Right atrium auricular region (tissue), 2 donors: ENCODE measurements at places on chromosomes 2 and 18.

- no peak for DNase-seq
These were observed 131.6 kb upstream of the IL1R2 start for GRCh38 chr2:101860157-101860556.

DNA sequence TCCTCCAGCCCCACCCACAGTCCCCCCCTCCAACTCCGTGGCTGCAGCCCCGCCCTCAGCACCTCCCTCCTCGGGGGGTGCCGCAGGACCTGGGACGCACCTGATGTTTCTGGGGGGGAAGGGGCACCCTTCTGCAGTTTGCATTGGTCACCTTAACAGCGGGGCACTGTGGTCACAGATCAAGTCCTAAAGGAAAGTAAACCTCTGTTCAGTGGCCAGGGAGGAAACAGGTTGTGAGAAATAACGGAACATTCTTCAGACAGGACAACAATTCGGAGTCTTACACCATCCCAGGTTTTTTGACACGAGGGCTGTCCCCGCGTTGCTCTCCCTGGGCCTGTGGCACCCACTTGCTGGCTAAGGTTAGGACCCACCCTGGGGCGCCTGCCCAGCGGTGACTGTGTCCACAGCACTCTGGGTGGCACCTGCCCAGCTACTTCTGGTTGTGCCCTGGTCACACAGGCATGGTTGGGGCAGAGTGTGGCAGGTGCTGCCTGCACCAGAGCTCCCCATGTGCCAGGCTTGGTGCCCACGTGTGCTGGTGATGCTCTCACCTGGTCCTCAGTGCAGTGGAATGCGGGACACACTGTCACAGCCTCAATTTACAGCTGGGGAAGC is 93.5 kb upstream of the OTOS start:
- DNase-seq, result no peak

- DNase-seq, result no peak
These were observed 45.7 kb upstream of the LYPD1 start for GRCh38 chr2:132715386-132716351.

DNA sequence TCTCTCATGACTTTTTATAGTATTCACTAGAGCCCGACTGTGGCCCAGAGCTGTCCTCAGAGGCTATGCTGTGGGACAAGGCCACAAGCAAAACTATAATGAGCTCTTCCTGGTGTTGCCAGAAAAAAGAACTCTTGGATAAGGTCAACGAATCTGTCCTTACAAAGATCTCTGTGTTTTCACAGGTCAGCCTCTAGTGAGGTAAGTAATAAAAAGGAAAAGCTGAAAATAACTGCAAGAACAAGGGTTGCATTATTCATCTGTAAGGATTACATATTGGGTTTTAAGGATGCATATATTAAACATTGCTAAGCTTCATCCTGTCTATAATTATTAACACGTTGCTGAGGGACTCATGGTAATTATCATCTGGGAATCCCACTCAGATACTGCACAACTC is 62.8 kb upstream of the ATL2 start:
- DNase-seq, result no peak

DNA sequence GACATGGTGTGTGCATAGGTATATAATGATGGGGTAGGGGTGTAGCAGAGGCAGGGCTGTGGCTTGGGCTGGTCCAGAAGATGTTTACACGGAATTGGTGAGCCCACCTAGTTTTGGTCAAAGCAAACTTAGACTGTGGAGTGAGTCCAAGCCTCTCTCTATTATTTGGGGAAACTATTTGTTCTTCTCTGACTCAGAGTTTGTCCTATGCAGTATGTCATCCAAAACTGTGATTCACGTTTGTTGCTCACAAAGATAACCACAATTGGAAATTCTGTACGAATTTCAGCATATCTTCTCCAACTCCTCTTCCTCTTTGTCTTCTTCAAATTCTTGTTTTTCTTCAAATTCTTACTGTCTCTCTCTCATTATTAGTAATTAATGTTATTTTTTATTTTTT is 292.9 kb downstream of the XIRP2 start:
- DNase-seq, result no peak

DNA sequence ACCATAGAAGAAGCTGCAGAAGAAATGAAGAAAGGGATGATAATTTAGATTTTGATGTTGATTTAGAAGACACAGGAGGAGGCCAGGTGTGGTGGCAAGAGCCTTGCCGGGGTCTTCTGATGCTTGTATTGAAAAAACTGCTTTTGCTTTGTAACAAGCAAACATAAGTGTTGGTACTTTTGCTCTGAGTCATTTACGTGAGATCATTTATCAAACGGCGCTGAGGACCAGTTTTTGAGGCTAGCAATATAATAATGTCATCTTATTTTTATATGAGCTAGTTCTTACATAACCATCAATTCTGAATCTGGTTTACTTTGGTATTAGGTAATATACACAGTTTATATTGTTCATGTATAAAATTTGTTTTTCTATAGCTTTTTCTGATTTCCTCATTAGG is 30.6 kb downstream of the SPTBN1 start:
- DNase-seq, result no peak

- peak; percentile 87 for DNase-seq
These were observed 34.4 kb downstream of the CENPO start for GRCh38 chr2:24827321-24828237.

DNA sequence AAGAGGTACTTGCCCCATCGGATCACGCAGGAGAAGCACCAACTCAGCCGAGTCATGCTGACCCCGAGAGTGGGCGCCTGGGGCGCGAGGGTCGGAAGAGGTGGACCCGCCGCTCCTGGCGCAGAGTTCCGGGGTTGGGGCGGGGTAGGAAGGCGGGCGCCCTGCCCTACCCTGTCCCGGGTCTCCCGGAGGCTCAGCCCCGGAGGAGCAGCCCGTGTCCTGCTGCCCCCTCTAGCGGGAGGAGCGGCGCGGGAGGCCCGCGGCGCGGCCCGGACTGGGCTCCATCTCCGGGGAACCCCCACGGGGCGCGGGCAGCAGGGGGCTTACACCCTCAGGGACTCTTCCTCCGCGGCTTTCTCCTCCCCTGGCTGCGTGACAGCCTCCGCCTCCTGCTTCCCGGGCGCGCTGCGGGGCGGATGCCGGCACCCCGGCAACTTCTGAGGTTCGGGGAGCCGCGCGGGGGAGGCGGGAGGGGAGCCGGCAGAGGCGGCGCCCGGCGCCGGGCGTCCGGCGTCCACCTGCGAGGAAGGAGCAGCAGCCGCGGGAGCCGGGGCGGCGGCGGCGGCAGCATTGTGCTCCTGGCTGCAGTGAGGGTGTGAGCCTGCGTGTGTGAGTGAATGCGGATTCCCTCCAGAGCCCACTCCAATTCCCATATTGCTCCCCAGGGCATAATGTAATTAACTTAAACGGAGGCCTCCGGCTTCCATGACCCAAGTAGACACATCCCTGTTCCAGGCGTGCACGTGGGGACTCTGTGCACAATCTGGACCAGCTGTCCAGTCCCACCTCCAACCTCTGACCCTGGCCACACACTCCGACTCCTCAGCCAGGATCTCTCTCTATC is 7.6 kb upstream of the TNS1 start:
- DNase-seq, result no peak

DNA sequence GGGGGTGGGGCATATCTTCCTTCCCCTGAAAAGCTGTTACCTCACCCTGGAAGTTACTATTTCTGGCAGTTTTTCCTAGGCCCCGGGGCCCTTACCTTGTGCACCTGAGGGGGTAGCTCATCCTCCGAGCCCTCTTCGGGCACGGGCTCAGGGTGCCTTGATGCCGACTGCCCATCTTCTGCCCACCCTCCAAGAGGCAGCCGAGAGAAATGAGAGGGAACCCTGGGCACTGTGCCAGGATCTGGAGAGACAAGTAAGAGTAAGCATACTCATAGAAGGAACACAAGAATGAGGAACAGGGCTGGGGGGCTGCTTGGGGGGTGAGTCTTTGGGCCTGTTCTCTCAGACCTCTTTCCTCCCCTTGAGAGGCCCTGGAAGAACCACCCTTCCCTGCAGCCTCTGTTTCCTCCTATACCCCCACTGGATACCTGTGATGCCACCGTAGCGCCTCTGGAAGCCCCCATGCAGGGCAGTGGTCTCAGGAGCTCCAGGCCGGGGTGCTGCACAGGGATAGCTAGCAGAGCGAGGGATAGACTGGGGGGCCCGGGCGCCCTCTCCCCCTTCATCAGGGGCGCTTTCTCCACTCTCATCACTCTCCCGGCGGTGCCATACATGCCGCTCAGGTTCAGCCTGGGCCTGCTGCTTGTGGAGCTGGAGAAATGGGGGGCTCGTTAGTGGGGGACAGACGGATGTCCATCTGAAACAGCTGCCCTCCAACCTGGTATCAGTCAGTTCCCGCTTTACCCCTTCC is 2.1 kb upstream of the ABCB6 start:
- no peak for DNase-seq

DNA sequence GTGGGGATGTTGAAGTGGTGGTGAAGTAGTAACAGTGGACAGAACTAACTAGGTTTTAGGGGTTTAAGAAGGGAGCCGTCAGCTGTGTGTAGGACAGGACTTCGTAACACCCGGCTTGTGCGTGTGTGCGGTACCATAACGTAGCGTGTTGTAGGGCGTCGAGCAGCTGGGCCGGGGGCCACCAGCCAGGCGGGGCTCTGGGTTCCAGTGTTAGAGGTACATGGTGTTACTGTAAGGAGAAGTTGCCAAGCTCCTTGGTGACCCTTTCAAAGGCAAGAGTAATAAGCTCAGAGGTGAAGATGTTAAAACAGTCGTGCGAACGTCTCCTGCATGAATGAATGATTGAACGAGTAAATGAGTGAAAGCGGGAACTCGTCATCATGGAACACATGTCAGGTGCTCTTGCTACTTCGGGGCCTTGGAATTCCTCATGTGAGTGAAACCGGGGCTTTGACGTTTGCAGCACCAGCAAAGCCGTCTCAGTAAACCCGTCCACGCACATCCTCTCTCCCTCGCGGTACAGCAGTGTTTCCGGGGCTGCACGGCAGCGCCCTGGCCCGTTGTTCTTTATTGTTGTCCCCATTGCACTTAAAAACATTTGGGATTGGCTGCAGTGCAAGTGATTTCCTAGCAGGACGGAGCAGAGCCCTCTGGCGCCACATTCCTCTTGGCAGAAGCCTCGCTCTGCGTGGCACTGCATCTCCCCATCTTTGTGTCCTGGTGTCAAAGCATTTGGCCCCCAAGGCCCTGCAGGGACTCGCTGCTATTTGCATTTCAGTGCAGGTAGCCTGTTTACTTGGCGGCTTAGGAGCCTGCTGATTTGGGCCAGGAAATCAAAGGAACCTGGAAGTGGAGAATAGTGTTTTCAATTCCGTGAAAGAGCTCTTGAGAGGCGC is 115.0 kb downstream of the GBX2 start:
- no peak for DNase-seq
